ENCODE measurements at places on chromosomes 2 and 18.

DNA sequence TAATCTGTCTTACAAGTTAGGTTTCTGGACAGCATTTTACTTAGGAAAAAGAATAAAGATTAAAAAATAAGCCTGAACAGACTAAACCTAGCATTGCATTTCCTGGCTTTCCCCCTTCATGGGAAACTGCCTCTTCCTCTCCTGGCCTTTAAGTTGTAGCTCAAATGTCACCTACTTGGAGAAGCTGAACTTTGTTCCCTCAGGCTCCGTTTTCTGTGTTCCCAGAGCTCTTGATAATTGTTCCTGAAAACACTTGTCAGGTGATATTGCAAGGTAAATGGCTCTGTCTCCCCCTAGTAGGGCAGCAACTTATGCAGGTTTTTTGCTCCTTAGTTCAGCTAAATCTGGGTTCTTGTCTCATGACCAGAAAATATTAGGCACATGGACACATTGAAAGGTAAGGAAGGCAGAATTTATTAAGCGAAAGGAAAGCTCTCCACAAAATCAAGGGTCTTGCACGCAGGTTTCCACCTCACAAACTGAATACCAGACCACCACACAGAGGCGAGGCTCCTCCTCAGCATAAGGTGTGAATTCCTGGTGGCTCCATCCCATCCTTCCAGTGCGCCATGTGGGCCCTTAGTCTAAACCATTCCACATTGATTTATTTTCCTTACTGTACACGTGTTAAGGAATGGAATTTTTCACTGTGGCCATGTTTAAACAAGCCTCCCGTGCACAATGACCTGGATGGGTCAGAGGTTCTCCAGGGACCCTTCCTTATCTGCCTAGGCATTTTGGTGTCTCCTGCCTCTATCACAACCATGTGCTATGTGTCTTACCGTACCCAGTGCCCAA is 229.3 kb downstream of the HNMT start:
- ATAC-seq, result no peak

GRCh38 chr2:188853307-188853706 is 120.9 kb upstream of the COL3A1 start:
- ATAC-seq, result no peak

DNA sequence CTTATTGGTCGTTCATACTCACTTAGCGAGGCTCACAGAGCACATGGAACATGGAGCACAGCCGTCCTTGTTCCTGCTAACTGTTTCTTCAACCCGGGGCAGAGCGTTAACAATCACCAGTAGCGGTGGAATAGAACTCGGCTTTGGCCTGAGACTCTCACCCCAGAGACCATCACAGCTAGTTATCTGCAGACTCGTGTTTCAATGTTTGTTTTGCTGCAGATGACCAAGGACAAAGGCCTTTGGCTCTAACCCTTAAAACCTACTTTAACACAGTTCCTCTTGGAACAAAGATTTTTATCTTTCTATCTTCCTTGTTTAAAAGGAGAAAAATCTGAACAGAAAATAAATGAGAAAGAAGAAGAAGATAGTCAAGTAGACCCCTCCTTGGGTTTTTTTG is 320.2 kb upstream of the UBE2E3 start:
- ATAC-seq, result no peak

DNA sequence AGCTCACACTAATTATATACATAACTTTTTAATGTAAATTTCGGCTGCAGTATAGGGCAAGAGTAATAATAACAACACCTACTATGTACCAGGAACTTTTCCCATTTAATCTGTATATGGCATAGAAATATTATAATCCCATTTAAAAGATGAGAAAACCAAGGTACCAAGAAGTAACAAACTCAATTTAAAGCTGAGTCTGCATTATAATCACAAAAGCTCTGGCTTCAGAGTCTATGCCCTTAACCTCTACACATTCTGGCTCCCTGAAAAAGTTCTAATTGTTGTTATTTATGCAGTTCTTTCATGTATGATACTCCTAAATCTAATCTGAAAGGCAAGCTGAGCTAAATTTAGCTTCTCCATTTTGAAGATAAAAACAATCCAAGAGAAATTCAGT is 1675.1 kb upstream of the NXPH2 start:
- no peak for ATAC-seq

DNA sequence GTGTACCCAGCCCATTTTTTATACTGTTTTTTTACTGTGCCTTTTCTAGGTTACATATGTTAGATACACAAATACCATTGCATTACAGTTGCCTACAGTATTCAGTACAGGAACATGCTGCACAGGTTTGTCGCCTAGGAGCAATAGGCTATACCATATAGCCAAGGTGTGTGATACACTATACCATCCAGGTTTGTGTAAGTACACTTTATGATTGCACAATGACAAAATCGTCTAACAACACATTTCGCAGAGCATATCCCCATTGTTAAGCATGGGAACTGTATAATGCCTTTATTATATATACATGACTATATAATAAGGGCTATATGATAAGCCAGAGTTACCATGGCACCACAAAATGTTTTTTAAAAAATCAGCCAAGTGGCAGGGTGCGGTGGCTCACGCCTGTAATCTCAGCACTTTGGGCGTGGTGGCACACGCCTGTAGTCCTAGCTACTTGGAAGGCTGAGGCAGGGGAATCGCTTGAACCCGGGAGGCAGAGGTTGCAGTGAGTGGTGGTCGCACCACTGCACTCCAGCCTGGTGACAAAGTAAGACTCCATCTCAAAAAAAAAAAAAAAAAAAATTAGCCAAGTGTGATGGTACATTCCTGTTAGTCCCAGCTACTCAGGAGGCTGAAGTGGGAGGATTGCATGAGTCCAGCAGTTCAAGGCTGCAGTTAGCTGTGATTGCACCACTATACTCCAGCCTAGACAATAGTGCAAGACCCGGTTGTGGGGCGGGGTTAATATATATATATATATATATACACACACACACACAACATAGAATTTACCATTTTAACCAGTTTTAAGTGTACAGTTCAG is 2.8 kb upstream of the CENPA start:
- peak; percentile 37 for ATAC-seq

DNA sequence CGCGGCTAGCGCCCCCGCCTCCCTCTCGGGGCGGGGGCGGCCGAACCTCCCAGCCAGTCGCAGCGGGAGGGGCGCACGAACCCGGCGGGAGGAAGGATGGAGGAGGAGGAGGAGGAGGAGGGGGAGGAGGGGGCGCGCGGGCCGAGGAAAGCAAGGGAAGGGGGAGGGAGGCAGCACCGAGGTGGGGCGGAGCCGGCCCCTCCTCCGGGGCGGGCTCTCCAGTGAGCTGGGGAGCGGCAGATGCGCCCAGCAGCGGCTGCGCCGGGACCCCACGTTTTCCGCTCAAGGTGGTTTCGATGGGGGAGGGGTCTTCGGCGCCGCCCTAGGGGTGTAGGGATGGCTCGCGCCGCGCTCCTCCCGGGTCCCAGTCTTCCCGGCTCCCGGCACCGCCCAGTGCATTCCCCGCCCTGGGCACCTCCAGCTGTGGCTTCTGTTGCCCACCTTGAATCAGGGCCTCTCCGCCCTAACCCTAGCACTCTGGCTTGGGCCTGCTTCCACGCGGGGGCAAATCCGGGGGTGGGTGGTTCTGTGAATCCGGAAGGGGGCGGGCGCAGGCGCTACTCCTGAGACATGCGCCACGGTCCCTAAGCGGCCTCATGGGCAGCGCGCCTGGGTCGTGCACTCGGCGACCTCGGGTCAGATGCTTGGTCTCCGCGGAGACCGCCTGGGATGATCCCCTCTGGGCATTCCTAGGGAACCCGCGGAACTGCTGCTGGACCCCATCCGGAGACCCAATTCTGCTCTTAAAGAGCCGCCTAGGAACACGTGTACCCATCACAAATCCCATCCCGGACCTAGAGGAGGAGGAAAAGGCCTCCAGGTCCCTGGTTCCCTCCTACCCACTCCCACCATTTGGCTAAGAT is at the start of gene FBXO41:
TSS of gene FBXO41 (minus strand) at position 183 of the 863 bp plus-strand sequence. CDS start 14,848 bp downstream, outside the sequence.
- ATAC-seq, result peak; percentile 55

GRCh38 chr2:169300636-169301530 is 61.5 kb downstream of the LRP2 start:
- ATAC-seq, result no peak

DNA sequence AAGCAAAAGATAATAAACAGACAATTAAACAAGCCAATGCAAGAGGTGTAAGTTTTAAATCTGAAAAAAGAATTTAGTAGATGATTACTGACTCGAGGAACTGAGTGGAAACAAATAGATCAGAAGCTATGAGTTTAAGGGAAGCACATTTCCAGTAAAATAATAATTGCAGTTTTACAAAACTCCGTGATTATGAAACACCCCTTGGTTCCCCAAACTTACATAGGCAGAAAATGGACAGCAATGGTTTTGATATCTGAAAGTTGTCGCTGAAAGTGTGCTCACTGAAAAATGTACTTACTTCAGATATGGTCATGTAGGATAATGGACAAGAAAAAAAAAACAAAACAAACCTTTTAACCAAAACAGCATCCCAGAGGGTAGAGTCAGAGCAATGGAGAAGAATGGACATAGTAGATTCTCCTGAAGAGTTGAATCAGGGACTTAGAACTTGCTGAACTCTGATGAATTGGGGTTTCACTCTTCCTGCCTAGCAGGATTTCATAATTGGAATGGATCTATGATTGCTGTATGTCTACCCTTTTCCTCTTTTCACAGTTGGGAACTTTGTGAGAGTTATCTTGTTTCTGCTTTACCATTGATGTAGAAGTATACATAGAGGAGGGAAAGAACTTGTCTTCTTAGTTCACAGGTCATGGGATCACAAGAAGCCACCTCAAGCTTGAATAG is 305.6 kb upstream of the ZEB2 start:
- ATAC-seq, result no peak

DNA sequence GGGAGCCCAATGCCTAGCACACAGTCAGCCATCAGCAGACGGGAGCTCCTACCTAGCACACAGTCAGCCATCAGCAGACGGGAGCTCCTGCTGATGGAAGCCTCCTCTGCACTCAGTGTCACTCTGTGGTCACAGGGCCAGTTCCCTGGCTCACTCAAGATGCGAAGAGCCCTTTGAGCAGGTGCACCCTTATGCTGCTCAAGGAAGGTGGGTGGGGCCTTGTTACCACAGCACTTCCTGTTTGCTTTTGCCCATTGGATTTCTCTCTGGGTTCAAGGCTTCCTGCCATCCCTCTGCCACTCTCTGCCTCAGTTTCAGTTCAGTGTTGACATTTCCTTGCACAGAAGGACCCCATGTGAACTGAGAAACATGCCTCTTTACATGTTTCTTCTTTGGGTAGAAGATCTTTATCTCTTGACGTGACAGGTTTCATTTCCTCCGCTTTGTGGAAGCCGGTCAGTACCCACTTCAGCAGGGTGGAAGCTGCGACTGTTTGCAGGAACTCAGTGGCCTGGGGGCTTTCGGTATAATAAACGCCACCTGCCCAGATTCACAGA is 11.6 kb downstream of the TRIB2 start:
- peak; percentile 34 for ATAC-seq

Measured in esophagus mucosa (tissue), 1 donor.